Aorta (tissue), 5 donors: ENCODE measurements at places on chromosomes 7 and 10. TPM values are rescaled to one million over a fixed set of nuclear protein-coding genes. Genes with fewer than 3 reads are reported as not detected.

DNA sequence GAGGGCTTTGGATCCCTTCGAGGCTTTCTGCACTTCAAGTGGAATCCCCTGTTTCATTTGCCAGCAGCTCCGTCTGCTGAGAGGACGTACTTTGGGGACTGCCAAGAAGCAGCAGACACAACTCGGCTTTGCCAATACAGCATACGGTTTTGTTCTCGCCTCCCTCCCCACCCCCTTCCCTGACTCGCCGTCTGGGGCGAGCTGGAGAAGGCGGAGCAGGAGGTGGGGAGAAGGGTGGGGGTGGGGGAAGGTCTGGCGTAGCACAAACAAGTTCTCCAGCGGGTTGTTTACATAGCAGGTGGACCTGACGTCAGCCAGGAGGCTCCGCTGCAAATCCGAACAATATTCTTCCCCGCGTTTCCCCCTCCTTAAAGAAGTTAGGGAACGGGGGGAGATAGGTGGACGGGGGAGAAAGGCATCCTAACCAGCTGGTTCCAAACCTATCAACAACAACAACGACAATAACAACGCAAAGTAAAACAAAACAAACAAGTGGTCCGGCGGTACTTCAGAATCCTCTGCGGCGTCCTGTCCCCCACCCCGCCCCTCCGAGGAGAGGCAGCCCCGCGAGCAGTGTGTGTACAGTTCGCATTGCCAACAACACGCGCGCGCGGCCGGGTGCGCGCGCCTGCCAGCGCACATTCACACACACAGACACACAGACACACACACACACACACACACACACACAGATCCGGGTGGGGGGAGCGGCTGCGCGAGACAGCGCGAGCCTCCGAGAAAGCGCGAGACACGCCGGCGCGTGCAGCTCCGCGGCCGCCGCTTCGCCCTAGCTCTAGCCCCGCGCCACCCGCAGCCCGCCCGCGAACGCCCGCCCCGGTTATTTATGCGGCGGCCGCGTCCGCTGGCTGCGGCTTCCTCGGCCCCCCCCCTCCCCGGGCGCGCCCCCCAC is 167.0 kb upstream of the PPP1R3A start:
- DNase-seq = peak; percentile 87

DNA sequence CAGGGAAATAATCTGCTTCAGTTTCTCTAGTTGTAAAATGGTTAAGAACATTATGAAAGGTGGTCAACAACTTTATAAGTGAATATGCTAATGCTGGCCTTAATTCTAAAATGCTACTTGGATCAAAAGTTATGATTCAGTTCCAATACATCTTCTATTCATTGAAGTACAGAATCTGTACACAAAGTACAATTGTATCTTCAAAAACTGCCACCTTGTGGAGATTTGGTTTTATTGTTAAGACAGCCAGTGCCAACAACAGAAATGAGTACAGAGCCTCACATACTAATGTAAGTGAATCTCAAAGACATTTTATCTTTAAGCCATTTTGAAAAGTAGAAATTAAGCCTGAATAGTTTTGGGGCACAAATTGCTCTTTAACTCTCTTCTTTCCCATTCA is 194.0 kb downstream of the CFTR start:
- DNase-seq = no peak

- no peak for DNase-seq
Observed at GRCh38 chr7:134781171-134781570, 1.7 kb downstream of the CALD1 start.

DNA sequence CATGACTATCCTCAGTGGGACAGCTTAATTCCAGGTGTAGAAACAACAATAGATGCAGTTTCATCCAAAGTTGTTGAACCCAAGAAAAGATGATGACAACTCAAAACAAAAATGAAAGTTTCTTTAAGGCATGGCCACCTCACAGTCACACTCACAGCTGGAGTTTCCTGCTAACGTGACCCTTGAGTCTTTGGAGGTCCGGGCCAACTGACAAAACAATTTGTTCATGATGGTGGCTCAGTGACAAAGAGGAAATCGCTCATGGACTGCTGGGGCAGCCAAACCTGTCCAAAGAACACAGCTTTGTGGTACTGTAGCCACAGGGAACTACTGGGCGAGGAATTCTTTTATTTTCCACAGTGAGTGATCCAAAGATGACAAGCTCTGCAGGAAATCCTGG is 96.0 kb upstream of the JCAD start:
- DNase-seq = no peak

DNA sequence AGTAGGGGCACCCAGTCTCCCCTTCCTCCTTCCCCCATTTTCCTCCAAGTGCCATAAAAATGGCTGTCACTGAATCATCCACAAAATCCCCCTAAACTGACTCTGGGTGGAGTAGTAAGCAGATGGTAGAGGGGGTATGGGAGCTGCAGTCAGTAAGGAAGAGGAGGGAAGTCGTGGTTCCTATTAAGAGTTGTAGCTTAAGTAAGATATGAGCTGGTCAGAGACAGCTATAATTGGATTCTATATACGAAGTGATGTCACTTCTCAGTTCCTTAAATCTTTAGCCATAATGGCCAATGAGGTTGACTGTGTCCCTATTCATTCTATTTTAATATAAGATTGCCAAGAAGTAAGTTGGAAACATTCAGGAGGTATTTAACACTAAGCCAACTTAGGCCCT is 131.7 kb downstream of the SLC16A9 start:
- DNase-seq = no peak

GRCh38 chr10:49689882-49690510 is 10.5 kb downstream of the C10orf53 start:
- no peak for DNase-seq

DNA sequence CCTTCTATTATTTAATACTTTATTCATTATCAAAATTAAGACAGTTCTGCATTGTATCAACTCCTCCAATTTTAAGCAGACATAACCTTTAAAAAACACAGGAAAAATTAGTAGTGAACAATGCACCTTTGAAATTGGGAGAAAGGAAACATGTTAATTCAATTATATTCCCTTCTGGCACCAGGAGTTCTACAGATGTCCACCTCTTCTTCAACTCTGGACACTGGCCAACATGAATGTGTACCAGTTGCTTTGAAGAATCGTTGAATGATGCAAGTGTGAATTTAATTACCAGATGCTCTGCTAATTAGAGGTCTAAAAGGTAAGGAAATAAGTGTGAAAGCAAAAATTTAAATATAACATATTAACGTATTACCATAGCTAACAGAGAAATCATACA is 206.7 kb upstream of the IGFBP3 start:
- no peak for DNase-seq

- no peak for DNase-seq
Observed at GRCh38 chr10:78416031-78417011, 382.7 kb downstream of the RPS24 start.

GRCh38 chr7:27899601-27900000 is 159.6 kb downstream of the TAX1BP1 start:
- DNase-seq = no peak

GRCh38 chr10:96235326-96236089 is 35.9 kb downstream of the BLNK start:
- no peak for DNase-seq

- DNase-seq = no peak
Observed at GRCh38 chr7:46352004-46352954, 431.2 kb upstream of the IGFBP3 start.

DNA sequence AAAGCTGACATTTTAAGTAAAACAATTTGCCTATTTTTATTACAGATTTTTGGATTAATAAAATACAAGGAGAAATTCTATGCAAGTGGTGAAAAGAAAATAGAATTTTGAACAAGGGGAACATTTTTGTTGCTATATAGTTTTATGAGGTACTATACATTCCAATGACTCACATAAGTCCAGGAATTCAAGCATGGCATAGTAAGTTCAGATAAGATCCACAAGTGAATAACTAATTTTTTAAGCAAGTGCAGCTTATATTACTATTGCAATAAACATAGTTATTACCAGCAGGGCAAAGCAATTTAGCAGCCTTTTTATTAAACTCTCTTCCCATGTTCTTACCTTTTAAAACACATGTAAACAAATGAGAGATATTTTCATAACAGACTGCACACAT is 1123.5 kb upstream of the LRRN3 start:
- DNase-seq = no peak

DNA sequence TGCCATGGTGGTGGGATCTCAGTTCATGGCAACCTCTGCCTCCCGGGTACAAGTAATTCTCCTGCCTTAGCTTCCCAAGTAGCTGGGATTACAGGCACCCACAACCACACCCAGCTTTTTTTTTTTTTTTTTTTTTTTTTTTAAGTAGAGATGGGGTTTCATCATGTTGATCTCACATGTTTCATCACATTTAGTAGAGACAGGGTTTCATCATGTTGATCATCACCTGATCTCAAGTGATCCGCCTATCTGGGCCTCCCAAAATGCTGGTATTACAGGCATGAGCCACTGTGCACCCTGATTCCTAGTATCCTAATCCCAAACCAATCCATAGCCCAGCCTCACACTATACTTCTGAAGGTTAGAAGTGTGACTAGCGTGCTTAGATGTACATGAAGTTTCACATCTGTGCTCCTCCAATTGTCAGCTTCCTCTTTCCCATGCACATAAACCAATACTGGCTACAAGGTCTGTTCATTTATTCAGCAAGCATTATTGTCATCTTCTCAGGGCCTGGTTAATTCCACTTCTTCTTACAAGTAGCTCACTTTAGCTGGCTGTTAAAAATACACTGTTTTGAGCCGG is 6.8 kb upstream of the NAT16 start:
- no peak for DNase-seq

DNA sequence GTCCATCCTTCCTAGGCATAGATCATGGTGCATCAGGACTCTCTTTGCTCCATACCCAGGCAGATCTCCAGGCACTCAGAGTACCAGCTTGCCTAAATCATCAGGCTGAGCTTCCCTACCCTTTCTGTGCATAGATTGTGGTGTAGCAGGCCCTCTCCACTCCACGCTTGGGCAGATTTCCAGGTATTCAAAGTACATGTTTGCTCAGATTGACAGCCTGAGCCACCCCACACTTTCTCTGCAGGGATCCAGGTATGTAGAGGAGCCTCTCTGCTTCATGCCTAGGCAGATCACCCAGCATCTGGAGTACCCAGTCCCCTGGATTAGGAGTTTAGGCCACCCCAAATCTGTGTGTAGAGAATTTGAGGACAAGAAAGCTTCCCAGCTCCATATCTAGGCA is 957.4 kb upstream of the LRRTM3 start:
- no peak for DNase-seq

GRCh38 chr7:51647931-51648351 is 331.3 kb upstream of the COBL start:
- DNase-seq = no peak

DNA sequence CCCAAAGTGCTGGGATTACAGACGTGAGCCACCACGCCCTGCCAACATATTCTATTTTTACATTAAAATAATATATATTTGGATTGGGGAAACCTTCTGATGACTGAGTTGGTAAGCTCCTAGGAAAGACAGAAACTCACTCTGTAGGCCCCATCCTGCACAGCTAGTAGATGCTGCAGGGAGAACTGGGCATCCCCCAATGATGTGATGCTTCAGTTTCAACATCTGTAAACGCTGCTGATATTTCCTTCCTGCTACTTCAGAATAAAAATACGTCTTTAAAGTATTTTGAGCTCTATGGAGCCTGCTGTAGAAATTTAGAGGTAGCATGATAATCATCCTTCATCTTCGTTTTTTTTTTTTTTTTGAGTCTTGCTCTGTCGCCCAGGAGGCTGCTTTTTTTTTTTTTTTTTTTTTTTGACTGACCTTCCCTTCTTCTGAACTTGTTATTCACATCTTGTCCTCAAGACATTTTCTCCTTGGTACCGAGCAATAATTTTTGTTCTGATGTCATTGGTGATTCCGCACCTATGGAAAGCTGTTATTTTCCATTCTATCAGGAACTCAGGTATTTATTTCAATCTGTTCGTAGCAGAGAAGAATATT is 21.8 kb upstream of the INPP5F start:
- DNase-seq = no peak

GRCh38 chr10:119132521-119133345 is 28.8 kb downstream of the DENND10 start:
- DNase-seq = no peak

DNA sequence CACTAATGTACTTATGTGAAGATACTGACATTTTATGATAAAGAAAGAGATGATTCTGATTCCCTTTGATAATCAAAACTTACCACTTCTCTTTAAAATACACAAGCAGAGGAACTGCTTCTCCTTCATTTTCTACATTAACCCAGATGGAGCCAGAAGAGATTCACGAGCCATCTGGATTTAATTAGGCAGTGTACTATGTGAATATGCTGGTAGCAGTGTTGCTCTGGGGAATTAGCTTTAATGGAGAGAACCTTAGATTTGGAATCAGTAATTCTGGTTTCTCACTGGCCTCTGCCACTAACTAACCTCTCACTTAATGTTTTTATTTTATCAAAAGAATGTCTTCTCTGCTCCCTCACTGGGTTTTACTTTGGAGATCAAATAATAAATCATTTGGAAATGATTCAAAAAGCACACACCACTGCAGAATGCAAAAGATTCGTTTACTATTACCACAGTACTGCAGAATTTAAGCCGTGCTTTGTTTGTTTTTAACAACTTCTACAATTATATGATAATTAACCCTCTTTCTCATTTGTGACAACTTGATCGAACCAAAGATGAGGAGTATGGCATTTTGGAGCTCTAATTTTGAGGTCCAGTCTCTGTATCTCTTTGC is 77.5 kb upstream of the PHYHIPL start:
- no peak for DNase-seq

- peak; percentile 55 for DNase-seq
Observed at GRCh38 chr7:85186083-85186520, 754 bp downstream of the SEMA3D start.

DNA sequence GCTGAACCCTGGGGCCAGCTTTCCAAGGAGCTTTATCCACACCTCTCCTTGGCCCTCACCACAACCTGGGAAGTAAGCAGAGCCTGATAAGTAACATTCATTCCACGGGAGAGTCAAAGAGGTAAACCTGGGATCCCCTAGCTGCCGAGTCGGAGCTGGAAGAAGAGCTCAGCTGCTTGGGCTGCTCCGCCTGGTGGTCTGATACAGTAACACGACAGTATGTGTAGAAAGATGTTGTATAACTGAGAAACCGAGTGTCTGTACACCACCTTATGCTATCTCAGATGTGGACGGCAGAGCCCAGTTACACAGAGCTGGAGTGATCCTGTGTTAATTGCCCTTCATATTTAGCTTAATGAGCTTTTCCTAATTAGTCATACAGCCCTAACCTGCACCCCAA is 151.3 kb upstream of the KMT2E start:
- no peak for DNase-seq

GRCh38 chr7:110522761-110523200 is 568.1 kb upstream of the LRRN3 start:
- DNase-seq = no peak

Gene DGKI
- 11.3 TPM for total RNA-seq

Gene SH2D4B
- 0.52 TPM for total RNA-seq

Gene ASB4
- total RNA-seq = not detected

Gene MYL10
- total RNA-seq = not detected

Gene SPDYE16
- 0.48 TPM for total RNA-seq

Gene ITPRID1
- 0.09 TPM for total RNA-seq

Gene ADAM12
- total RNA-seq = 5.5 TPM

Gene PPP1R3C
- total RNA-seq = 152 TPM

Gene NRCAM
- 0.93 TPM for total RNA-seq

Gene BHLHA15
- not detected for total RNA-seq

Gene SLC18A3
- not detected for total RNA-seq

Gene MUC12
- 0.24 TPM for total RNA-seq

Gene SPACDR
- 2.0 TPM for total RNA-seq

Gene AKR1B15
- not detected for total RNA-seq

Gene PLCE1
- 14.7 TPM for total RNA-seq

Gene CHAT
- not detected for total RNA-seq

Gene FFAR4
- total RNA-seq = 0.12 TPM
